ENCODE measurements at places on chromosomes 6 and 20.

GRCh38 chr20:63955827-63956663 is at the start of gene UCKL1:
UCKL1 (minus strand) TSS chr20:63956416; CDS start chr20:63956372, 44 bp downstream.
- DNase-seq: peak; percentile 91

- no peak for DNase-seq
Observed at GRCh38 chr6:166336847-166337246, 5.5 kb downstream of the SFT2D1 start.

DNA sequence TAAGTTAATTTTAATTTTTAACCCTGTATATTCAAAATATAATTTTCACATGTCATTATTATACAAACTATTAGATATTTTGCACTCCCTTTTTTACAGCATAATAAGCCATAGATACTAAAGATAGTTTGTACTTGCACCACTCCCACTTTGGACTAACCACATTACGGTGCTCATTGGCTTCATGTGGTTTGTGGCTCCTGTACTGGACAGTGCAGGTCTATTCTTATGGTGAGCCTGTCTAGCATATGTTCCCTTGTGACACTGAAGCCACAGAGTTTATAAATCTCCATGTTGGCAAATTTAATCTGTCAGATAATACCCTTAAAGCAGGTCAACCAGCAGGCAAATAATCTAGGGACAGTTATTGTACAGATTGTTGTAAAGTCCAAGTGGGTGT is 354.4 kb upstream of the KCNQ5 start:
- DNase-seq: no peak

DNA sequence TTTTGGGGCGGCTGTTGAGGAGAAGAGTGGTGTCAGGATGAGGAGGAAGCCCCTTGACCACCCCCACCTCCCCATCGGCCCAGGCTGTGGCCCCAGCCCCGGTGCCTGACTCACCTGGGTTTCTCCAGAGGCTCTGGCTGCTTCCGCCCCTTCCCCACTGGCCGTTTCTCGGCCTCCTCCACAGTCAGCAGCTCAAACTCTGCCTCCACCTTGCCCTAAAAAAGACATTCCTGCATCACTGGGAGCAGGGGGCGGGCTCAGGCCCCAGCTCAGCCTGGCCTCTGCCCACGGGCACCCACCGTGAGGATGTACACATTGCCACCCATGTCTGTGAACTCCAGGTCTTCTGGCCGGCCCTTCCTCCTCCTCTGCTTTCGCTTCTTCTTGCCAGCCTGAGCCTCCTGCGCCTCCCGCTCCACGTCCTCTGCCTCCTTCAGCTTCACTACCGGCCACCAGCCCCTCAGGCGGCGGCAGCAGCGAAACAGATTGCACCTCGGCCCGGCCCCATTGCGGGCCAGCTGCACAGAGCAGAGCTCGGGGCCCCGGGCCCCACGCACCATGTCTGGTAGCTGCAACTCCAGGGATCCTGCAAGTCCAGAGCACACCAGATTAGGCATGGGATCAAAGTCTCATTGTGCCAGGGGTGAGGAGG is 17.3 kb downstream of the ERGIC3 start:
- no peak for DNase-seq

- DNase-seq: no peak
Observed at GRCh38 chr6:17268114-17268513, 13.0 kb upstream of the RBM24 start.
